ENCODE measurements at places on chromosomes 16 and 17.

- no peak for DNase-seq
Measured at GRCh38 chr17:19534562-19535149, 1.0 kb downstream of the SLC47A1 start.

DNA sequence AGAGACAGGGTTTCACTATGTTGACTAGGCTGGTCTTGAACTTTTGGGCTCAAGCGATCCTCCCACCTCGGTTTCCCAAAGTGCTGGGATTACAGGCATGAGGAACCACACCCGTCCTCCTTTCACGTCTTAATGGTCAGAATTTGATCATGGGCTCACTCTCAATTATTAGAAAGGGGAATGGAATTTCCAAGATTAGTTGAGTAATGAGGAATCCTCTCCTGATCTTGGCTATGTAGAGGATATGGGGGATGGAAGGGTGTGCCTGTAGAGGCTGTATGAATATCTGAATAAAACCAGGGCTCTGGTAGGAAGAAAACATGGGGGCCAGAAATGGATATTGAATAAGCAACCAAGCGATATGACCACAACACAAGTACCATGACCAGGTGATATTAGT, 25.9 kb upstream of the SMURF2 start:
- no peak for DNase-seq

- no peak for DNase-seq
Measured at GRCh38 chr17:54916721-54917120, 16.1 kb downstream of the TOM1L1 start.

GRCh38 chr16:25996052-25996451, 304.3 kb downstream of the HS3ST4 start:
- DNase-seq = no peak

DNA sequence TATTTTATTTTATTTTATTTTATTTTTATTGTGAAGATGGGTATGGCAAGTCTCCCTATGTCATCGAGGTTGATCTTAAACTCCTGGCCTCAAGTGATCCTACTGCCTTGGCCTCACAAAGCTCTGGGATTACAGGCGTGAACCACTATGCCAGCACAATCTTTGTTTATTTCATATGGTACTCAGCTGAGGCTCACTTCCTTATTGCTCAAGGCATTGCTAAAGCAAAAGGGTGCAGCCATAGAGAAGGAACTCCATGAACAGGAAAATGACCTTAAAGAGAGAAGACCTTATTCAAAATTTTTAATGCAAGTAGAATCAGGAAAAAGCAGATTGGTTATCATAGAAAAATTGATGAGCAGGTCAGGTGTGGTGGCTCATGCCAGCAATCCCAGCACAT, 110.6 kb upstream of the RBBP6 start:
- DNase-seq = no peak

DNA sequence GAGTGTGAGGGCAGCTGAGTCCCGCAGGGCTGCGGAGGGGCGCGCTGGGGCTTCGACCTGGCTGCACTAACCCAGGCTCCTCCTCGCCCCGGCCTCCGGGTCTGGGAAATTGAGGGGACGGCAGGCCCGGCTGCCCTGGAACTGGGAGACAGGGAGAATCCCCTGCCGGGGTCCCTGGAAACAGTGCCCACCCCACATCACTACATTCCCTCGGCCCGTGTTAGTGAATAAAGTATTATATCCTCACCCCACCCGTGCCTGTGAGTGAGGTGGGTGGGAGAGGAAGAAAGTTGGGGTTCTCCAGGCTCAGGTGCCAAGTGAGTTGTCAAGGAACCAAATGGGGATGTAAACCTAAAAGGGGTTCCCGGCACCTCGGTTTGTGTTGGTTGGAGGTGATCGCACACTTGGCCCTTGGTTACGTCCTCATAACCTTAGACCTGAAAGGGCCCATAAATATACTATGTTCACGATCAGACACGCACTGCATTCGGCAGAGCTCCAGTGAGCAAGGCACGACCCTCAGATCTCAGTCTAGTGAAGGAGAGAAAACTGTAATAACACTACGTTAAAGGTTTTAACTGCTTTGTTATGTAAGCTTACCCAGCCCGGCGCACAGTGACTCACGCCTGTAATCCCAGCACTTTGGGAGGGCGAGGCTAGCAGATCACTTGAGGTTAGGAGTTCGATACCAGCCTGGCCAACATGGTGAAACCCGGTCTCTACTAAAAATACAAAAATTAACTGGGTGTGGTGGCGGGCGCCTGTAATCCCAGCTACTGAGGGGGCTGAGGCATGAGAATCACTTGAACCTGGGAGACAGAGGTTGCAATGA, 11.2 kb downstream of the ZNF771 start:
- DNase-seq = no peak

GRCh38 chr16:23518435-23518891, 8.2 kb upstream of the GGA2 start:
- DNase-seq = no peak

- DNase-seq = no peak
Measured at GRCh38 chr16:11354407-11354732, 9.1 kb downstream of the RMI2 start.

DNA sequence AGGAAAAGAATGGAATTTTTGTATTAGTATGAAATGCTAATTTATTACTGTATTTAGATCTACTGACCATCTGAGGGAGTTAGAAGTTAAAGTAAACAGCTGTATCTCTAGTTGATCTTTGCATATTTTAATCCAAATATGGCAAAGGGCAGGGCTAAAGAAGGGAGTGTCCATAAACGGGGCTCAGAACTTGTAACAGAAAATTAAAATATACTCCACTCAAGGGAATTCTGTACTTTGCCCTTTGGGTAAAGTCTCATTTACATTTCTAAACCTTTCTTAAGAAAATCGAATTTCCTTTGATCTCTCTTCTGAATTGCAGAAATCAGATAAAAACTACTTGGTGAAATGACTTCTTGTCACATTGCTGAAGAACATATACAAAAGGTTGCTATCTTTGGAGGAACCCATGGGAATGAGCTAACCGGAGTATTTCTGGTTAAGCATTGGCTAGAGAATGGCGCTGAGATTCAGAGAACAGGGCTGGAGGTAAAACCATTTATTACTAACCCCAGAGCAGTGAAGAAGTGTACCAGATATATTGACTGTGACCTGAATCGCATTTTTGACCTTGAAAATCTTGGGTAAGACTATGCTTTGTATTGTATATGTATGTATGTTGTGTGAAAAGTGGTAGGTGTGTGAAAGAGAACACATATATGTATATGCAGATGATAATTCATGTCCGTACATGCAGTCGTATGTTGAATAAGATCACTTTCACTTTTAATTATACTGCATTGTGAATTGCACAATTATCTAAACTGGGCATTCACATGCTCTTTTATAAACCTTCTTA, at the start of gene ASPA:
Gene ASPA (plus strand): TSS at position 186 of the 799 bp plus-strand sequence. CDS start 163 bp downstream, at position 349.
- no peak for DNase-seq

- DNase-seq = no peak
Measured at GRCh38 chr17:5468075-5468473, 708 bp downstream of the DHX33 start.

GRCh38 chr17:33072421-33073161, 80.9 kb downstream of the SPACA3 start:
- DNase-seq = no peak

DNA sequence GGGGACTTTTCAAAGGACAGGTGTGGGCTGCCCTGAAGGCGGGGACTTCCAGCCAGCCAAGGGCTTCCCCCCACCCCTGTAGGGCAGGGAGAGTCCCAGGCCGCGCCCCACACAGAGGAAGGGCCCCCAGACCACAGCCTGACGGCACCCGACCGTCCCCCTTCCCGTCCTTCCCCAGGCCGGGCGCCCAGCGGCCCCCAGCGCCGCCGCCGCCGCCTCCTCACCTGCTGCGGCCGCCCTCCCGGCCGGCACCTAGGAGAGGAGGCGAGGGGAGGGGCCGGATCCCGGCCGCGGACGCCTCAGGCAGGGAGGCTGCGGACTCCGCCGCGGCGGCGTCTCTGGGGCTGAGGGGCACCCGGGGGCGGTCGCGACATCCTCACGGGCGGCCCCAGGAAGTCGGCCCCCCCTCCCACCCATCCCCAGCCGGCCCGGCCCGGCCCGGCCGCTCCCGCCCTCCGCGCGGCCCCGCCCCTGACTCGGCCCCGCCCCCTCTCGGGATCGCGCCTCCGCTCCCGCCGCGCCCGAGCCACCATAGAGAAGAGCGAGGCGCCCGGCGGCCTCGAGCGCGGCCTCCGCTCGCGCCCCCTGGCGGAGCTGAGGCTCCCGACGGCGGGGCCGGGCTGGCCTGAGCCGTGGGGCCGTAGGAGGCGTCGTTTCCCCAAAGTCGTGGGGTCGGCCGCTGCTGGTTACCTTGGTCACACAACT, 25.5 kb upstream of the RFFL start:
- peak; percentile 85 for DNase-seq

DNA sequence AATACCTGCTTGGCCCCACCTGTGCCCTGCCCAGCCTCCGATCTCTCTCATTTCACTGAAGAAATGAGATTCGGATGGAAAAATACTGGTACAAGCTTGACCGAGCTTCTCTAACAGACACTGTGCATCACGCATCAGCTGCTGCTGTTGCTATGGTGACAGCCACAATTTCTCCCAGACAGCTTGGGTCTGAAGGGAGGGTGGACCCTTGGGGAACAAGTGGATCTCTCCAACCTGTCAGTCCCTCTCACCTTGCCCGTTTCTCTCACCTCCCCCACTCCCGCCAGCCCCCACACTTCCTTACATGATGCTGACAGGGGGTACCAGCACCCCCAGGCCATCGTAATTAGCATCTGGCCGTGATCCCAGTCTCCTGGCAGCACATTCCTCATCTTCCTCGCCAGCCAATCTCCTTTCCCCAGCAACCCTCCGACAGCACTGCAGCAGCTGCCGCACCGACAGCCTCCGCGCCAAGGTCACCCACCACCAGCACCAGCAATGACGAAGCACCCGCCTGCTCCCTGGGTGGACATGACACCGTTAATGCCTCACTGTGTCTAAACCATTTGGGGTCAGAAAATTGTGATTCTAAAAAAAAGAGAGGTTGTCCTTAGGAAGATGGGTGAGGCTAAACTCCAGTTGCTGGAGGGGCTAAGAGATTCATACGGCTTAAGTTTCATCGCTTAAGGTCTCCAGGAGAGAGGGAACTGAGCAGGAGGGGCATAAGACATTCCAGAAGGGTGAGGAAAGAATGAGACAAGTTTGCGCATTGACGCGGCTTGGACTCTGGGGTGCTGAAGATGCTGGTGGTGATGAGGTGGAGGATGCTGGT, 58.6 kb upstream of the TNRC6A start:
- peak; percentile 72 for DNase-seq

DNA sequence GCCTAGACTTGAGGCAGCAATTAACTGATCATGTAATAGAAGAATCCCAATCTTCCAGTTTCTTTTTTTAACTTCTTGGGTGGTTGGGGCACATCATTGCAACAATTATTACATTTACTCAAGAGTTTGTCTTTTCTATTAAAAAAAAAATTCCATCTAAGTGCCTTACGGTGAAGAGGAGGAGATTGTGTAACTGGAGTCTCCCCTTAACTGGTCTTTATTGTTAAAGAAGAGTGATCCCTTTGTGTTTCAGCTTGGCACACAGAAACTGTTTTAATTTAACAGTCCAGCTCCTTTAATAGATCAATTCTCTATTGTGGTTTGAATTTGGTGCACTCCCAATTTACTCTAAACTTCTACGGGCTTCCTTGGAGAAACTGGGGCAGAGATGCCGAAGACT, 75.2 kb downstream of the FTO start:
- DNase-seq = no peak

GRCh38 chr16:80006241-80007215, 406.0 kb upstream of the MAF start:
- no peak for DNase-seq

DNA sequence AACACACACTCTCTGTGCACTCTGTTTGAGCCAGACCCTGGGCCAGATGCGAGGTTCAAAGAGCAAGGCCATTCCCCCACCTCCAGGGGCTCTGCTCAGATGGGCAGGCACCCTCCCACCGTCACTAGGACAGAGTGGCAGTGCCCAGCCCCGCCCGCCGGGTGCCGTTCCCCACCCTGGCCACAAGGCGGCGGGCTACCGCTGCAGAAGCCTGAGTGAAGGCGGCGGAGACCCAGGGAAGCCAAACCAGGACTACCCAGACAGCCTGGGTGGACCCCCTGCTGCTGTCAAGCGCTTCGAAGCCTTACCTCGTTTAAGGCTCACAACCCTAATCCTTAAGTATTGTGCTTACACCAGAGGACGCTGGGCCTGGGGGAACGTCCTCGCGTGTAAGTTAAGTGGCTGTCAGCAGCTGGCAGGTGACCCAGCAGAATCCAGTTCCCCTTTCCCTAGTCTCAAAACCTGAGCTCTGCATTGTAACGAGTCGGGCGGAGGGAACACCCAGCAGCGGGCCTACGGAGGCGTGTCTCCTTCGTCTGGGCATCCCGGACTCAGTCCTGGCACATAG, 4.5 kb downstream of the ARHGAP27 start:
- DNase-seq = peak; percentile 32

GRCh38 chr17:77572851-77573250, 385.7 kb upstream of the TNRC6C start:
- no peak for DNase-seq

- DNase-seq = no peak
Measured at GRCh38 chr17:51155416-51155815, 2.1 kb downstream of the NME1 start.

DNA sequence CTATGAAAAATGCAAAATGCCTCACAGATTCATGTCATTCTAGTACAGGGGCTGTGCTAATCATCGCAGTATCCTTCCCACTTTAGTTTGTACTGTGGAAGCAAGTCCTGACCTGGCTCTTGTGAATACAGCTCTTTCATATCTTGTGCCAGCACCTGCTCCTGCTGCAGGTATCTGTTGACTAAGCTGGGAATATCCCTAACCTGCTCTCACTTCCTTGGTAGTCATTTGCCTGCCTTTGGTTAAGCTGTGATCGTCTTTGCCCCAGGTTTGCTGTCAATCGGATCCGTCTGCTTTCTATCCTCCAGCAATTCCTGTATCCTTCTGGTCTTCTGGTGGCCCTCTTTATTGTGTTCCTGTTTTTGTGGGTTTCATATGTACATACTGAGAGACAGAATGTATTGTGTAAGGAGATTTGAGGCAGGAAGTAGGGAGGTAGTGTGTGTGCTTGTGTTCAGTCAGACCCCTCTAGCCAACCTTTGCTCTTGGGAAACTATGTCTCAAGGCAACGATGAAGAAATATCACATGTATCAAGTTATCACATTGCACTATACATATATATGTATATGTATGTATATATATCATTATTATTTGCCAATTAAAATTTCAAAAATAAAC, 7.7 kb upstream of the GINS3 start:
- no peak for DNase-seq

GRCh38 chr16:79081297-79082066, 519.1 kb downstream of the MAF start:
- DNase-seq = no peak

DNA sequence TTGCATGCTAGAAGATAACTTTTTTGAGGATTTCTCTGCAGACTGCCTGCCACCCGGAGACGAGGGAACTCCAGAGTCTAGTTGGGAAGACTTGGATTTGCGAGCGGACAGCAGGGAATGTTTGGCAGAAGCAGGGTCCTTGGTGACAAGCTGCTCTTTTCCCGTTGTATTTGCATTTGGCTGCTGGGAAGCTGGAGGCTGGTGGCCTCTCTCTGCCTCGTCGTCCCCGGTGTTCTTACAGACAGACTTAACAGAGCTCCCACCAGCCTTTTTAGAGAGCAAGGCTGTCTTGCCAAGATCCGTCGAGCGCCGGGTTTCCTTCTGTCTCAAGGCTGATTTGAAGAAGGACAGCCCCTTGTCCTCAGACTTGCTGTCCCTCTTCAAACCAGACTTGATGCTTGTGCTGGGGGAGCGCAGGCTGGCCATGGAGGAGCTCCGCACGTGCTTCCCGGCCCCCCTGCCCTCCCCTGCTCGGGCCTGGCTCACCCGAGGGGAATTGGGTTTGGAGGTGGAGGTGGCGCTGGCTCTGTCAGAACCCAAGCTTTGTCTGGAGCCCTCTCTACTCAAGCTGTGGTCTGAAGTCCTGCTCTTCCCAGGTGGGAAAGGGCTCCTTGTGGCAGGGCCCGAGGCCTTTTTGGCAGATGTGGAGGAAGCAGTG, 81.0 kb downstream of the USP31 start:
- no peak for DNase-seq
